Stimulated activated CD8-positive, alpha-beta memory T cell treated with anti-CD3 and anti-CD28 coated beads, Interleukin-7, amount 100 ng/mL, for 48 hours (primary cell): ENCODE measurements at places on chromosomes 1 and 21.

DNA sequence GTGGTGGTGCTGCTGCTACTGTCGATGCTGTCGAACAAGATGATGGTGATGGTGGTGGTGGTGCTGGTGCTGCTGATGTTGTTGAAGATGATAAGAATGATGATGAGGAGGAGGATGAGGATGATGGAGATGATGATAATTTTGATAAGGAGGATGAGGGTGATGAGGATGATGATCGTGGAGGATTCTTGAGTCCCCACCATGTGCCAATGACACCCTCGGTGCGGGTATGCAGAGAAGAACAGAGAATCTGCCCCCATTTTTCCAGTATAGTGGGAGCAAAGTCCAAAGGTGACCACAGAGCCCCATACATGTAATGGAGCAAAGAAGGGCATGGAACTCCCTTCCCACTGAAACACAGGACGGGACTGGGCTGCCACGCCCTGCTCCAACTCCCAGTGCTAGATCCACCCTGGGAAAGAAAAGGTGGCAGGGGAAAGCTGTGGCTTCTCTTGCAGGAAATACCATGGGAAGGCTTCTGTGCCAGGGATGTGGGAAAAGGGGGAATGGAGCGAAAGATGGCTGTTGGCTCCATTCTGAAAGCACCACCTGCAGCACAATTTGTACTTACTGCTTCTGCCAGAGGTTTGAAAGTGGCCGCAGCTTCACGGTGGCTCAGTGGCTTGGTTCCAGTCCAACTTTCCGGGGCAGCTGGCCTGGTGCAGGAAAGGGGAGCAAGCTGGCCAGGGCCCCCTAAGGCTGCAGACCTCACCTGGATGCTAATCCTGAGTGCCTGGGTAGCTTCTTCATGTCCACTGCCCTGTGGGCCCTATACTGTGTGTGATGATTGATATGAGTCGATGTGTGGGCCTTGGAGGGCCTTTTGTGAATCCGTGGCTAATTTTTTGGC is 387.2 kb upstream of the VAMP3 start:
- DNase-seq, result no peak

DNA sequence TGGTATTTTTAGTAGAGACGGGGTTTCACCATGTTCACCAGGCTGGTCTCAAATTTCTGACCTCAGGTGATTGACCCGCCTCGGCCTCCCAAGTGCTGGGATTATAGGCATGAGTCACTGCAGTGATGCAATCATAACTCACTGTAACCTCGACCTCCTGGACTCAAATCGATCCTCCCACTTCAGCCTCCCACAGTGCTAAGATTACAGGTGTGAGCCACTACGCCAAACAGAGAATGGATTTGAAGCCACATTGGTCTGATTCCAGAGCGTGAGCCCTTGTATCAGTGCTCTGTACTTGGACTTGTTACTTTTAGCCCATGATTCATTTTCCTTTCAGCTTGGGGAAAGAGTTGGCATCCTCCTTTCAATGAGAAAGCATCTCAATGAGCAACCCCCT is 14.9 kb upstream of the ZNF683 start:
- DNase-seq, result no peak

DNA sequence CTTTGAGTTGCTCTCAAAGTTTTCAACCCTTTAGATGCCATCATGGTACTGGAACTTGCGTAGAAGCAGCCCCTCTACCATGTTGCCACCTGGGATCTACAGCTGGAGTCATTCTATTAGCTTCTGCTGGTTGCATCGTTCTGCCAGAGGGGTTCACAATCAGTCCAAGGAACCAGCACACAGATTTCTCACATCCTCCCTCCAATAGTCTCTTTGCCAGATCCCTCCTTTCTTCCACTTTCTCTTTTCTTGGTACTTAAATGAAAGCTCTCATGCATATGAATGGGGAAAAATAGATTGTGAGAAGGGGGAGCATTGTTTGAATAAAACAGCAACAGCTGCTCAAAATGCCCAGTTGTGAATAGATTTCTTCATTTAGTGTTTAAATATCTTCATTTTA is 4.2 kb upstream of the C8A start:
- DNase-seq, result no peak

DNA sequence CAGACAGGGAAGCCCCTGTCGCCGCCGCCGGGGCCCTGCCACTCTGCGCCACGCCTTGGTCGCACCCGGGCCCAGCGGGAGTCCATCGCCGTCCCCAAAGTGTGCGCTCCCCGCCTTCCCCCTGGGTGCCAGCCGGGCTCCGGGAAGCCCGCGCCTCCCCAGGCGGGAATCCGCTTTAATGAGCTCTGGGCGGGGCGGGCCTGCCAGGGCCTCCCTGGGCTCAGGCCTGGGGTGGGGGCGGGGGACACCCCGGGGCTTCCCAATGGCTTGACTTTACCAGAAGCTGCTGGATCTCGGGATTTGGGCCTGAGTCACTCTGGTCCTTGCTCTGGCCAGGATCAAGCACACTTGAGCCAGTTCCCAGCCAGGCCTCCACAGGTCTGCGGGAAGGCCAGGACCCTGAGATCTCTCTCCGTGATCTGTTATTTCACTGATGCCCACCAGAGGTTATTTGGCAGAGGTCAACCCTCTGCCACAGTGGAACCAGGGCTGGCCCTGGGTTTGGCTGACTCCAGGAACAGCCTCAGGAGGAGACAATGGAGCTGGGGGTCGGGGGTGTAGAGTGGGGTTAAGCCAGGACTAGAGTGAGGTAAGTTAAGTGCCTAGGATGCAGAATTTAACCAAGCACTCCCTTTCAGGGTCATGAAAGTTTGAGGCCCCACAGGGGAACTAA is 178.4 kb upstream of the EDN2 start:
- DNase-seq, result no peak

- DNase-seq, result no peak
Measured at GRCh38 chr1:22608361-22608760, 28.1 kb upstream of the C1QA start.

- DNase-seq, result no peak
Measured at GRCh38 chr1:168443899-168444298, 99.9 kb downstream of the XCL2 start.

GRCh38 chr1:46681333-46682034 is 9.8 kb downstream of the TEX38 start:
- no peak for DNase-seq

DNA sequence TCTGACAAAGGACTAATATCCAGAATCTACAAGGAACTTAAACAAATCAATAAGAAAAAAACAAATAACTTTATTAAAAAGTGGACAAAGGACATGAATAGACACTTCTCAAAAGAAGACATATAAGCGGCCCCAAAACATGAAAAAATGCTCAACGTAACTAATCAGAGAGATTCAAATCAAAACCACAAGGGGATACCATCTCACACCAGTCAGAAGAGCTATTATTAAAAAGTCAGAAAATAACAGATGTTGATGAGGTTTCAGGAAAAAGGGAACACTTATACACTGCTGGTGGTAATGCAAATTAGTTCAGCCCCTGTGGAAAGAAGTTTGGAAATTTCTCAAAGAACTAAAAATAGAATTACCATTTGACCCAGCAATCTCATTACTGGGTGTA is 102.2 kb downstream of the COL24A1 start:
- no peak for DNase-seq

DNA sequence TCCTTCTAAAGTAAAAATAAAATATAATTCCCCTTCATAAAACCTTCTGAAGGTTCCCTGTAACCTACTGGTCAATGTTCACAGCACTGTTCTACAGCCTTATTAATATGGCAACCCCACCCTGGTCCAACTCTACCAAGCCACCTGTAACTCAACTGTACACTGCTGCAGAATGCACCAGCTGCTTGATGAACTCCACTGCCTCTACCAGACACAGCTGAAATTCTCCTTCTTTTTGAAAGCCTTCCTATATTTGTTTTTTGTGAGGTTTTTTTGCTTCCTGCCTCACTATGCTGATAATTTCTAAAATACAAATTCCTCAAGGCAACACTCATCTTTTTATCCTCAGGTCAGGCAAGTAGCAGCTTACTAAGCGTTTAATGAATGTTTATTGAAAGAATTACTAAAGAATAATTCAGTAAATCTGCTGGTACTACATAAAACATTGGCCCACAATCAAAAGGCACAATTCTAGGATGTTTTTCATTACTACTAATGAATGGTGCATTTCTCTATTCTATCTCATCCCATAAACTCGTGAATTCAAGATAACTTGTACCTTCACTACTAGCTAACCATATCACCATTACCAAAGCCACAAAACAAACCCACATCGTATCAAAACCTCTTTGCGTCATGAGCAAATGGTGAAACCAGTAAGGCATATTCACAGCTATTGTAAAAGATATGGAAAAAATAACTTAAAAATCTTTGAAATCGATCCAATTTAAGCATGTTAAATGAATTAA is 2.4 kb downstream of the SSX2IP start:
- DNase-seq, result no peak

GRCh38 chr1:116457946-116458604 is 85.0 kb downstream of the ATP1A1 start:
- no peak for DNase-seq

DNA sequence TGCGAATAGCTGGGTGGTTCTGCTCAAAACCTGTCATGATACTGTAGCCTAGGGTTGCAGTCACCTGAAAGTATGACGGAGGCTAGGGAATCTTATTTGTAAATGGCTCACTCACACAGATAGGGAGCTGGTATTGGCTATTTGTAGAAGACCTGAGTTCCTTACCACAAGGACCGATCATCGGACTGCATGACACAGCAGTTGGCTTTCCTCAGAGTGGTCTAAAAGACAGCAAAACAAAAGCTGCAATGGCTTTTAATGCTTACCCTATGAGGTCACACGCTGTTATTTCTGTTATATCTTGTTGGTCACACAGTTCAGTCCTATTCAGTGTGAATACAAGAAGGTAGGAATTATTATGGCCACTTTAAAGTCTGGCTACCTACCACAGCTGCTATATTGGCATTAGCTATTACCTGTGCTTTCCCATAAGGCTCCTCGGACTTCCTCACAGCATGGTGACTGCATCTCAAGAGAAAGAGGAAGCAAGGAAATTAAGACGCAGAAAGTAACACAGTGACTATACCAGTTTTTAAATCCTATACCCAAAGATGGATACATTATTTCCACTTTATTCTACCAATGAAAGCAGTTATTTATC is 68.4 kb upstream of the LRRC7 start:
- no peak for DNase-seq

GRCh38 chr1:214448536-214448935 is 102.9 kb downstream of the PTPN14 start:
- DNase-seq, result no peak
